ENCODE measurements at places on chromosomes 12 and 14.

DNA sequence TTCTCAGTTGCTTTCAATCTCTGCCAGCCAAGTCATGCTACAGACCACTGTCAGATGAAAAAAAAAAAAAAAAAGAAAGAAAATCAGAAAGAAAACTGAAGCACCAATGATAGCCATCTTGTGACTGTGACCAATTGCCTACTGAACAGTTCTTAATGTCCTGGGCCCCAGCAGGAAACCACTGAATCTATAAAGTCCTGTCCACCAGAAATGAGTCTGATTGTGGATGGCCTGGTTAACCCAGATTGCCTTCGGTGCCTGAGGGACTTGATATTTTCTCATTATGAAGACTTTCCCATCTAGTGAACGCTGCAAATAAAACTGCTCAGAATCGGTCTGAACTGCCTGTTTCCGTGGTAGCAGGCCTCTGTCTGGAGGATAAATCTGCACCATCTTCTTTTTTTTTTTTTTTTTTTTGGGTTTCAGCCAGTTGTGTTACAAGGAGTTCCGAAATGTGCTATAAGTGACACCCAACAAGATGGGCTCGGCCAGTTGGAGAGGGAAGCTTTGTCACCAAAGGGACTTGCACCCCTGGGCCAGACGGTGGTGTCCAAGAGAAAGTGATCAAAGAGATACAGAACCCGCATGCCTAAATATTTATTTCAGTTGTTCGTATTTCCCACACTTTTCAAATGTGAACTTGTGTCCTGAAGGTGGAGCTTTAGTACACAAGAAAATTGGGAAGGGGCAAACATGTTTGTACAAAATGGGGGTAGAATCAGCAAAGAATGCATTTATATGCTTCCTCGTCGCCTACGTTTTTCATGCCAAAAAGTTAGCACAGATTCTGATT, 3.0 kb upstream of the PLXNC1 start:
- DNase-seq: no peak
- H3K27ac ChIP-seq: no peak overlapping the region
- no peaks in the 10 kb centered on the region for H3K36me3 ChIP-seq
- no peak overlapping the region for H3K4me3 ChIP-seq

DNA sequence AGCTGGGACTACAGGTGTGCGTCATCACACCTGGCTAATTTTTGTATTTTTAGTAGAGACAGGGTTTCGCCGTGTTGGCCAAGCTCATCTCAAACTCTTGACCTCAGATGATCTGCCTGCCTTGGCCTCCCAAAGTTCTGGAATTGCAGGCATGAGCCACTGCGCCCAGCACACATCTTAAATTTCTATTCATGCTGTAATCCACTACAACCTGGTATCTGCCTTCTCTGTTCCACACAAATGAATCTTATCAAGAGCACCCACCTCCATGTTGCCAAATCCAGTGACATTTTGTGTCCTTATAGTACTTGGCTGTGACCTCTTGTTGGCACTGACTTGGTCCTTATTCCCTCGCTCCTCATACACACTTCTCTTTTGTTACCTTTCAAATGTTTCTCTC, 5.8 kb upstream of the BICD1 start:
- H3K27me3 ChIP-seq: no peaks in the 10 kb centered on the region
- H3K27ac ChIP-seq: no peak overlapping the region
- H3K4me1 ChIP-seq: peaks cover 4% of the 10 kb centered on the region
- no peaks in the 10 kb centered on the region for H3K36me3 ChIP-seq
- no peak overlapping the region for H3K4me3 ChIP-seq
- DNase-seq: no peak

- no peak for DNase-seq
- H3K27ac ChIP-seq: no peak overlapping the region
- no peak overlapping the region for H3K4me3 ChIP-seq
- no peaks in the 10 kb centered on the region for H3K36me3 ChIP-seq
- no peaks in the 10 kb centered on the region for H3K4me1 ChIP-seq
- H3K27me3 ChIP-seq: no peaks in the 10 kb centered on the region
Measured at GRCh38 chr12:131506426-131506825, 204.5 kb upstream of the SFSWAP start.

- peak overlapping the region; percentile 97 for H3K4me3 ChIP-seq
- H3K4me1 ChIP-seq: peaks cover 55% of the 10 kb centered on the region
- no peaks in the 10 kb centered on the region for H3K27me3 ChIP-seq
- H3K27ac ChIP-seq: peak overlapping the region; percentile 96
- DNase-seq: no peak
- peaks cover 54% of the 10 kb centered on the region for H3K36me3 ChIP-seq
Measured at GRCh38 chr12:89351489-89352241, 636 bp downstream of the DUSP6 start.

DNA sequence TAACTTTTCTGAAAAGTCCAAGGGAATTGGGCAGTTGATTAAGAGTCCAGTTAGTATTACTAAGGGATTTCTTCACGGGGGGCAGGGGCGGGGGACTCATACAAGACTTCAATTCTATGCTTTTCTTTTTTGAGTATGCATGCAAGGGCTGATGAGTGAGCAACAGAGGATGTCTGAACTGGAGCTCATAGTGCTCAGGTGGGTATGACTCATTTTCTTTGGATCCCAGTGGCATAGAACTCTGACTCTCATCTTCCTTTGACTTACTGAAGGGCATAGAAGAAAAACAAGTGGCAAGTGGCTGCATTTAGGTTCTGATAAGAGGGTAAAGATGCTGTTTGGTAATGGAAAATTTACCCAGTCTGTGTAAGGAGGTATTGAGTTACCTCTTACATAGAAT, 749.2 kb downstream of the NOVA1 start:
- H3K4me3 ChIP-seq: no peak overlapping the region
- no peak overlapping the region for H3K27ac ChIP-seq
- H3K4me1 ChIP-seq: no peaks in the 10 kb centered on the region

- no peak overlapping the region for H3K4me3 ChIP-seq
- no peaks in the 10 kb centered on the region for H3K4me1 ChIP-seq
Measured at GRCh38 chr12:115097416-115097815, 413.4 kb upstream of the TBX3 start.

Measured in DND-41 (cell line).